ENCODE measurements at places on chromosomes 6 and 20. TPM values are rescaled to one million over a fixed set of nuclear protein-coding genes. Genes with fewer than 3 reads are reported as not detected.

KDM1B gene
- total RNA-seq = 6.5 TPM

ULBP3 gene
- total RNA-seq = 4.7 TPM

FAM209B gene
- not detected for total RNA-seq

MDFI gene
- total RNA-seq = 123 TPM

MAP1LC3A gene
- 52.6 TPM for total RNA-seq

LRRN4 gene
- 0.26 TPM for total RNA-seq

COMMD7 gene
- 24.5 TPM for total RNA-seq

NRSN1 gene
- total RNA-seq = not detected

GSTA2 gene
- not detected for total RNA-seq

RPL10A gene
- 2,306 TPM for total RNA-seq

ADGRG6 gene
- 13.4 TPM for total RNA-seq

SLC44A4 gene
- not detected for total RNA-seq

HTR1E gene
- not detected for total RNA-seq

CPNE5 gene
- not detected for total RNA-seq

TNXB gene
- 34.1 TPM for total RNA-seq

CD109 gene
- total RNA-seq = 34.9 TPM

PNPLA1 gene
- not detected for total RNA-seq

LAMA5 gene
- 74.3 TPM for total RNA-seq

SNRNP48 gene
- 10.9 TPM for total RNA-seq

PSMF1 gene
- total RNA-seq = 118 TPM

TNFRSF6B gene
- total RNA-seq = 144 TPM

CLDN20 gene
- not detected for total RNA-seq

PTPRK gene
- 56.7 TPM for total RNA-seq

All from epithelial cell of alveolus of lung (primary cell).